ENCODE measurements at places on chromosomes 13 and 19. TPM values are rescaled to one million over a fixed set of nuclear protein-coding genes. Genes with fewer than 3 reads are reported as not detected.

- DNase-seq: peak; percentile 76
Observed at GRCh38 chr19:2610637-2611482, 91.6 kb downstream of the GNG7 start.

- no peak for DNase-seq
Observed at GRCh38 chr13:97020689-97021240, 26.5 kb upstream of the OXGR1 start.

- DNase-seq: no peak
Observed at GRCh38 chr19:19661675-19662251, 1.7 kb downstream of the ATP13A1 start.

Gene ADGRE2
- polyA plus RNA-seq: 0.43 TPM

Gene GPC6
- 13.5 TPM for polyA plus RNA-seq

Gene PAF1
- polyA plus RNA-seq: 62.0 TPM

DNA sequence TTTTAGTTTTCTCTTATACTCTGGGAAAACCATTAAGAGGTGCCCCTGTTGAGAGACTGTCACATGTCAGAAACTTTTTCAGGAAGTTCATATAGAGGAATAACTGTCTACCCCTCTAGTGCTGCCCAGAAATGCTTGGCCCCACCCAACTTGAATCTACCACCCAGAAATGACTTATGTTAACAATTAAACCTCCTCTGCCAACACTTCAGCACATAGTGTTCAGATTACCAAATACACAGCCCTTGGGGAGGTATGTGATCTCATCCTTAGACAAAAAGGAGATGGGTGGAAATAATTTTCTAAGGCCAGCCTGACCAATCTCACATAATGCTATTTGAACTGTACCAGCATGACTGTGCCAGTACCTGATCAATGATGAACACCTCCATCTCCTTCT, 35.6 kb downstream of the CCDC169 start:
- DNase-seq: no peak

DNA sequence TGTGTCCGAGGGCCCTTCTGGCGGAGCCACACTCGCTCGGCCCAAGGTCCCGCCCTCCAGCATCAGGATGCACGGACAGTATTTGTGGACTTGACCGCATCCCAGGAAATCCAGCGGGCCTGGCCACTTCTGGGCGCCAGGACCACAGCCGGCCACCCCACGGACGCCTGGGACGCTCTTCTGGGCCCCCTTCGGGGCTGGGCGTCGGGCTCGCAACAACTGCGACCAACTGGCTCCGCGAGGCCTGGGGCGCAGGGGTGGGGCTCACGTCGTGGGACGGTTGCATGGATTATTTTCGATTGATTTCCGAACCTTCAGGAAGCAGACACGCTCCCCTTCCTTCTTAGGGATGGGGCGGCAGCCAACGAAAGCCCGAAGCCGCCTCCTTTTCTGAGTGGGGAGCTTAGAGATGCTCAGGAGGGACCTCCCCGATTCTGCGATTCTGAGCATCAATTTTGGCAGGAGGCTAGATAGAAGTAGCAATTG, 521 bp upstream of the NUP58 start:
- DNase-seq: no peak

GRCh38 chr13:20567881-20568528, 1.0 kb downstream of the IFT88 start:
- DNase-seq: no peak

GRCh38 chr13:50809133-50810090, 34.1 kb downstream of the DLEU7 start:
- DNase-seq: no peak

Gene CBY2
- polyA plus RNA-seq: not detected

Gene YJEFN3
- 14.8 TPM for polyA plus RNA-seq

DNA sequence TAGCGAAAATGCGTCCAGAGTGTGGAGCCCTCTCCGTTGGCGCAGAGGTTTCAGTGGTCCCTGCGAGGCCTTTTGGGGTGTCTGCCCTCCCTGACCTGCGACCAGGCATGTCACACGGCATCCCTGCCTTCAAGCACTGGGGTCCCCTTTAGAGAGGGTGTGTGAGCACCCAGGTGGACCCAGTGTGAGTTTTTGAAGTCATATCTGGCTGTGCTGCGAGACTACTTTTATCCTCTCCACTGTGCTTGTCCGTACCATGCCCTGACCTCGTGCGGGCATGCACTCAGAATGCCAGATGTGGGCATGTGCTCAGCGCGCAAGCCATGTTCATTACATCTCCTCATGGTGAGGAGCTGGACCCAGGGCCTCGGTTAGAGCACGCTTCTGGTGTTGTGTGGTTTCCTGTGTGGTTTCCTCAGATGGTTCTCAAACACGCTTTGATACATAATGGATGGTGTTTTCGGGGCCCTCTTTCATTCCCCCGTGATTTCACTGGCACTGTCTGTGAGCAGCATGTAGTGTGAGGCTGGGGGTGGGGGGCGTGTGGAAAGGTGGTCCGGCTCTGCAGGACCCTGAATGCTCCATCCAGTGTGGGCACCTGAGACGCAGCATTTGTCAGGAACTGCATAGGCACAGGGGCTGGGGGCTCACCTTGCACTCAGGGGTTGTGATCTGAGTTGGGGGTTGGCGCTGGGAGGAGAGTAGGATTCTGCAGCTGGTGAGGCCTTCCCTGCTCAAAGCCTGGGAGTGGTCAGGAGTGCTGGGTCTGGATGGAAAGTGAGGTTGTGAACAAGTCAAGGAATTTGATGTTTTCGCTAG, 2.3 kb downstream of the TFDP1 start:
- no peak for DNase-seq

Gene FFAR1
- polyA plus RNA-seq: not detected

DNA sequence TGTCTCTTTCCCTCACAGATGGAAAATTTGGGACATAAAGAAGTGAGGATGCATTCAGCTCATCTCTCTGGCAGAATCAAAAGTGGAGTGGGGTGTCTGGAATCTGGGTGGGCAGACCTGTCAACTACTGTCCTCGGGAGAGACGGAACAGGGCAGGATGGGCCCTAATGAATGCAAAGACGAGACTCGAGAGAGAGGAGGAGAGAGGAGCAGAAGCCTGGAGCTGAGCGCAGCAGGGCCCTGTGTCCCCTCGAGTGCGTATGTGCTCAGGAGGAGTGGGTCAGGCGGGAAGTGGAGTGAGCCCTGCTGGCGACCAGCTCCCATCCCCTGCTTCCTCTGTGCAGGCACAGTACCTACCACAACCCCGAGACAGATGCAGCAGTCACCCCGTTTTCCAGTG, 78.9 kb downstream of the TEX29 start:
- DNase-seq: no peak

DNA sequence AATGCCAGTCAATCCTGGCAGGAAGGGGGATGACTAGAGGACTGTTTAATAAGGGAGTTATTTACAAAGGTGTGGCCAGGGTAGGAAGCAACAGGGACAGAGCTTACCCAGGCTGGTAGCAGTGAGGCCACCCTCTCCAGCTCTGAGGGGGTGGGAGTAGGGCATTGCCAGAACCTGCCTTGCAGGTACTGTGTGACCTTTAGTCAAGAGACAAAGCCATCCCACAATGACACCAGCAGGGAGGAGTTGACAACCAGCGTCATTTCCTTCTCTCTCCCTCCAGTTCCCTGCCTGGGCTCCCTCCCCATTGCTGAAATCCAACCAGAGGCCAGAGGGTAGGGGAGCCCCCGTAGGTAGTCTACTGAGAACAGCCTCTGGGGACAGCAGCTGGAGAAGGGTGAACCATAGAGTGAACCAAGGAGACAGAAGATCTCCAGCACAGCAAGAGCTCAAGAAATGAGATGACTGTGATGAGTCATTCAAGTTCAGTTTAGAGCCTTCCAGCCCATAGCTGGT, 33.3 kb upstream of the SPATA13 start:
- no peak for DNase-seq

DNA sequence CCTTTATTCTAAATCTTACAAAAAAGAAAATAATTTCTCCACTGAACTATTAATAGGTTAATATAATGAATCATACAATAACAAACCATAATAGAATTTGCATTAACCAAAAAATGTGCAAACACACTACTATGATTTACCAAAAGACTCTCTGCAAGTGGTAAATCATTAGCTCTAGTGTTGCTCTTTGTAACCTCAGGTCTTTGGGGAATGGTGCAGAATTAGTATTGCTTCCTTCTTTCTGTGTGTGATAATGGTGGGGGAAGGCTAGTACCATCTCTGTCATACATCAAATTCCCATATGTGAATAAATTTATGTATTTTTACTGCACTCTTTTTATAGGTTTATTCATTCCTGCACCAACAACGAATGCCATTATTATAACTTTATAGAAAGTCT, 105.1 kb downstream of the COG6 start:
- no peak for DNase-seq

Gene ERICH4
- 0.55 TPM for polyA plus RNA-seq

DNA sequence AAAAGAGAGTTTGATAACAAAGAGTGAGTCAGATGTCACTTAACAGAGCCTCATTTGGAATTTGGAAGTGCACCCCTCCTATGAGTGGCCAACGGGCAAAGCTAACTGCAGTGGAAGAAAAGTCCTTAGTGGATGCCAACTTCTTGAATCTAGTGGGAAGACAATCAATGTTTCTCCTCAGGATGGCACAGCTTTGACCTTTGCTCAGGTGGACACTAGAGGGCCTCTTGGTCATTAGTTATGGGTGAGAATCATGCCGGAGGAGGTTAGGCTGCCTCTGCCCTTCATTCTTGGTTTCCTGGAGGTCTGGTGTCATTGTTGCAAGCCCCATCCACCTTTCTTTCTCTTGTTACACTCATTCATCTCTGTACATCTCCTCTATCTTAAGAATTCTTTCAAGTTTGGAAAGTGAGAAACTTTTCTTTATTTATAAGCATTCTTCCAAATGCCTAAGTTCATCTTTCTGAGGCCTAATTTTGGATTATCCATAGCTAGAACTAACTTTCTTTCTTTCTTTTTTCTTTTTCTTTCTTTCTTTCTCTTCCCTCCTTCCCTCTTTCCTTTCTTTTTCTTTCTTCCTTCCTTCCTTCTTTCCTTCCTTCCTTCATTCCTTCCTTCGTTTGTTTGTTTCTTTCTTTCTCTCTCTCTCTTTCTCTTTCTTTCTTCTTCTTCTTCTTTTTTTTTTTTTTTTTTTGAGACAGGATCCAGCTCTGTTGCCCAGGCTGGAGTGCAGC, 327.2 kb upstream of the TSHZ3 start:
- DNase-seq: no peak

DNA sequence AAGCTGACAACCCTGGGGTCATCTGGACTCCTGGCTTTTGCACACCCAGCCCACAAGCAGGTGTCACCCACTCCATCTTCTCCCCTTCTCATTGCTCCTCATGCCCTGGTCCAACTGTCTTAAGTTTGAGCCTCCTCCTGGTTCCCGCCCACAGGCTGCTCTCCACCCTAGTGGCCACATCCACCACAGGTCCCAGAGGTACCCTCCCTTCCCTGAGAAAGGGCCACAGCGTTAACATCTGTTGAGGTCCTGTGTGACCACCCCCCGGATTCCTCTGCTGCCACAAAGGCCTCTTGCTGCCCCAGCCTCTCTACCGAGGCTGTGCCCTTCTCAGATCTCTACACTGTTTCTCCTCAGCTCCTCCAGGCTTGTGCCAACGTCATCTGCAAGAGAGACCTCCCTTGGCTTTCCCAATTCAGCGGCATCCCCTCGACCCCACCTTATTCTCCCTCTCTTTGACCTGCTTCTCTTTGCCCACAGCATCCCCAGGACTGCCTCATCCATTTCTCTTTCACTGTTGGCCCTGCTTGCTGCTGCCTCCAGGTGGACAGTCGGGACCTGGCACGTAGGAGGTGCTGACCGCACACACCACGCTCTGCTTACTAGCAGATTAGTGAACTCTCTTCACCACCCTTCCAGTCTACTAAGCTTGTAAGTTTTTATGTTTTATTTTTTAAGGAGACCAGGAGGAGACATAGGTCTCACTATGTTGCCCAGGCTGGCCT, 33.3 kb downstream of the SUGP2 start:
- DNase-seq: no peak

GRCh38 chr19:4722671-4723594, 709 bp downstream of the DPP9 start:
- no peak for DNase-seq

Gene SOX21
- polyA plus RNA-seq: 0.35 TPM

Gene SIGLEC11
- polyA plus RNA-seq: 0.52 TPM

Gene FREM2
- polyA plus RNA-seq: 49.3 TPM

Gene ZNF814
- polyA plus RNA-seq: 62.9 TPM

- no peak for DNase-seq
Observed at GRCh38 chr13:44068169-44068568, 188.5 kb downstream of the LACC1 start.
